ENCODE measurements at places on chromosomes 12 and 14. TPM values are rescaled to one million over a fixed set of nuclear protein-coding genes. Genes with fewer than 3 reads are reported as not detected.

DNA sequence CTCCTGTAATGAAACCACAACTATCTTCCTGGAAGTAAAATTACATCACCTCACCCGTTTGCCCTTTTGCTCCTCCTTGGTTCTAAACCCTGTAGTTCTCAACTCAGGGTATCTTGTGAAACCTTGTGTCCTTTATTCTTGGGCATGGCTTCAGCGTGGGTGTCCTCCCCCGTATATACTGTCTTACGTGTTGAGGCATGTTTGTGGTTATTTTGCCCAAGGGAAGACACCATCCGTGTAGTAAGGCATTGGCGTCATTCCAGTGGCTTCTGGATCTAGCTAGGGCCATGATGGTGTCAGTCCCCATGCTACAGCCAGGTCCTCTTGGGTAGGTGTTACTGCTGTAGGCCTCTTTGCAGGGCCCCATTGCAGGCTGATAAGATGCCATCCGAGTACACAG is 115.4 kb downstream of the ZFP36L1 start:
- DNase-seq: no peak

- no peak for DNase-seq
Observed at GRCh38 chr12:27081668-27082111, 688 bp downstream of the C12orf71 start.

- no peak for DNase-seq
Observed at GRCh38 chr14:87434680-87435079, 558.3 kb downstream of the GALC start.

GRCh38 chr12:94127239-94128131 is 20.9 kb upstream of the PLXNC1 start:
- DNase-seq: no peak

- DNase-seq: no peak
Observed at GRCh38 chr14:51957950-51958349, 31.4 kb upstream of the RTRAF start.

GRCh38 chr12:12902036-12902435 is 10.7 kb downstream of the GPRC5A start:
- no peak for DNase-seq

DNA sequence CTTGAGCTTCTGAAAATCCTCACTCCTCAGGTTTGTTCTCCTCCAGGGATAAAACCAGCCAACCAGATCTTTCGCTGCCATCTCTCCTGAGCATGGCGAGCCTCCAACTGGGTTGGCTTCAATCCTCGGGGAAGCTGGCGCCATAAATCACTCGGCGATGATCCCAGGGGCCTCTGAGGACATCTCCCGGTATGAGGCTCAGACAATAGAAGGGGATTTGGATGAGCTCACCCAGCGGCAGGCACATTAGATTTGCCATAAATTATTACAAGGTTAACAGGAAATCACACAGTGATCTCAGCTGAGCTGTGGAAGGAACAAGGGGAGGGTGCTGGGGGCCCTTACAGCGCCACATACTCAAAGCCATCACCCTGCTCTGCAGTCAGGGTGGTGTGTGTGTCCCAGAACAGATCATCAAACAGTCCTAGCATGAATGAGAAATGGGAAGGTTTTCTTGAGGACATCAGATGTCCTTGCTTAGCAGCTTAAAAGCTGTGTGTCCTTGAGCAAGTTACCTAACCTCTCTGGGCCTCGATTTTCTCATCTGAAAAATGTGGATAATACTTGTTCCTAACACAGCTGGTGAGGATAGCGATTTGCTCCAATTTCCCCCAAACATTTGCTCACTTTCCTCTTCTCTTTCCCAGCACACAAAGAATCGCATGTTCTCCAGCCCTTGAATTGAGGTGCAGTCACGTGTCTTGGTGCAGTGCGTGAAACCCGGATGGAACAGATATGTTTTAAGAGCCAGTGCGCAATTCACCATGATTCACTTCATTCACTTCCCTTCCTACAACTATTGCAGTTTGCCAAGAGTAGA is 142.8 kb downstream of the SCARB1 start:
- no peak for DNase-seq

- DNase-seq: no peak
Observed at GRCh38 chr12:105982022-105982421, 156.7 kb downstream of the NUAK1 start.

DNA sequence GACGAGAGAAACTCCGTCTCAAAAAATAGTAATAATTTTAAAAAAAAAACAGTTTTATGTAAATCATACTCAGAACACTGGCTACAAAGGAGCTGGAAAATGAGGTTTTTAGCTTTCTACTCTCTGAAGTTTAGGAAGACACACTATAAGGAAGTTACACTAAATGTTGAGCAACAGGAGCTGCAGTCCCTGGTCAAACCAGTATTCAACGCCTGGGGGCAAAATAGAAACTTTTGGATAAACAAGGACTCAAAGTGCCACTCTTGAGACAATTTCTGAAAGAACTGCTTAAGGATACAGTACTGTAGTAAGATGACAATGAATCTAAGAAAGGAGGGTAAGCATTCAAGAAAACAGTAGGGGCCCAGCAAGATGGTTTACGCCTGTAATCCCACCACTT is 29.3 kb downstream of the ACTR6 start:
- no peak for DNase-seq

DNA sequence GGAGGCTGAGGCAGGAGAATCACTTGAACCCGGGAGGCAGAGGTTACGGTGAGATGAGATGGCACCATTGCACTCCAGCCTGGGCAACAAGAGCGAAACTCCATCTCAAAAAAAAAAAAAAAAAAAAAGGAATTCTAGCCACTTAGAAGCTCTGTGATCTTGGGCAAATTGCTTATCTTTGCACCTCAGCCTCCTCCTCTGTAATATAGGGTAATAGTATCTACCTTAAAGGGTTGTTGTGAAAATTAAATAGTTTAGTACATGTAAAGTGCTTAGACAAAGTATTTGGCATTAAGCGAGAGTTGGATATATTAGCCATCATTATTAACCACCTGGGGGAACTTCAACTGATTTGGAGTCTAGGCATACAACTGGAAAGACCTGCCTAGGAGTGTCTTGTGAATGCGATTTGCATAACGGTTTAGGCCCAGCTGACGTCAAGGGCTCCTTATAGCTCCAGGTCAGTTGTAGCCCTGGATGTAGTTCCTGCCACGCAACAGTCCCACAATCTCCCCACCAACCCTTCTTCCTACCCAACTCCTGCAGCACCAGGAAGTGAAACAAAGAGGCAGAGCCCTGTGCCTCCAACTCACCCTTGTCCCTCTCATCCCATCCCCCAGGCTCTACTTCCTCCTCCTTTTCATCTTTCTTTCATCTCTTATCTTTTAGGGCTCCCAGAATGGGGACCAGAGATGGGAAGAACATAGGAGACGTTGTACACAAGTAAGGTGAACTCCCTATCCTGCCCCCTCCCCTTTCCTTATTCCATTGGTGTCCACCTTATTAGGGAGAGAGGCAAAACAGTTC is 2.1 kb upstream of the IL23A start:
- no peak for DNase-seq

GRCh38 chr12:51217968-51218606 is at the start of gene POU6F1:
TSS of gene POU6F1 (minus strand) at chr12:51218062. CDS start at chr12:51206836, 11,226 bp downstream.
- peak; percentile 55 for DNase-seq

DNA sequence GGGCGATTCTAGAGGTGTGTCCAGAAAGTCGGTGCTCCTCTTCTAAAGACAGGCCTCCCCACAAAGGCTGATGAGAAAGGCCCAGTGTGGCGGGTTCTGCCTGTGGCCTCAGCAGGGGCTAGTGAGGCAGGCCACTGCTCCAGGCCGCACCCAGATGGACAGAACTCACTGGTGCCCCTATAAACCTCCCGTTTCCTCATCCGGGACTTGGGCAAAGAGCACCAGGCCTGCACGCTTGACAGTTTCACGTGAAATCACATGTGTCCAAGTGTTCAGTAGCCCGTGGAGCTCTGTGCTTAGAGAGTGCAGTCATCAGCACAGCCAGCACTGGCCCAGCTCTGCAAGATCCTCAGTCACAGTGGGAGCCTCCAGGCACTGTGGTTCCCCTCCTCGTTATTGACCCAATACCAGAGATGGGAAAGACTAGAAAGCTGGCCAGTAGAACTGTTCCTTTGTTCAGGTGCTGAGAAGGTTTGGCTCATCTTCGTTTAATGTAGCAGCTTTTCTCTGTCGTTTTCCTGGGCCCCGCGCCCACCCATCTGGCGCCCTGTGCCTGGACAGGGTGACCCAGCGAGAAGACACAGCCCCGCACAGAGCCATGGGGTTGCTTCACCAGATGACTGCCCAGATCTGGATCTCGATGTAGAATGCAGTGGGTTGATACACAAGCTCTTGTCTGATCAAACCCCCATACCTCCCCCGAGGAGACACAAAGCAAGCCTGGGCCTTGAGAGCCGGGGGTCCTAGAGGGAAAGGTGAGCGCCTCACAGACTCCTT is 26.3 kb downstream of the IL31 start:
- DNase-seq: no peak

GRCh38 chr12:39587225-39587624 is 32.4 kb downstream of the ABCD2 start:
- DNase-seq: peak; percentile 50

- no peak for DNase-seq
Observed at GRCh38 chr12:115543269-115543668, 734.2 kb downstream of the MED13L start.

C1R gene
- 1.7 TPM for total RNA-seq

AGAP2 gene
- 29.9 TPM for total RNA-seq

Measured in CD8-positive, alpha-beta memory T cell (primary cell).